Gastroesophageal sphincter (tissue), 4 donors: ENCODE measurements at places on chromosomes 6 and 20. TPM values are rescaled to one million over a fixed set of nuclear protein-coding genes. Genes with fewer than 3 reads are reported as not detected.

Gene OPN5
- not detected for total RNA-seq

Gene DEFB121
- total RNA-seq: not detected

Gene HRH3
- total RNA-seq: not detected

Gene WFDC10A
- not detected for total RNA-seq

Gene PREX1
- 19.1 TPM for total RNA-seq

GRCh38 chr6:55776113-55776512, 99.3 kb downstream of the BMP5 start:
- no peak for ATAC-seq

GRCh38 chr6:55379471-55379870, 52.2 kb downstream of the GFRAL start:
- ATAC-seq: no peak

DNA sequence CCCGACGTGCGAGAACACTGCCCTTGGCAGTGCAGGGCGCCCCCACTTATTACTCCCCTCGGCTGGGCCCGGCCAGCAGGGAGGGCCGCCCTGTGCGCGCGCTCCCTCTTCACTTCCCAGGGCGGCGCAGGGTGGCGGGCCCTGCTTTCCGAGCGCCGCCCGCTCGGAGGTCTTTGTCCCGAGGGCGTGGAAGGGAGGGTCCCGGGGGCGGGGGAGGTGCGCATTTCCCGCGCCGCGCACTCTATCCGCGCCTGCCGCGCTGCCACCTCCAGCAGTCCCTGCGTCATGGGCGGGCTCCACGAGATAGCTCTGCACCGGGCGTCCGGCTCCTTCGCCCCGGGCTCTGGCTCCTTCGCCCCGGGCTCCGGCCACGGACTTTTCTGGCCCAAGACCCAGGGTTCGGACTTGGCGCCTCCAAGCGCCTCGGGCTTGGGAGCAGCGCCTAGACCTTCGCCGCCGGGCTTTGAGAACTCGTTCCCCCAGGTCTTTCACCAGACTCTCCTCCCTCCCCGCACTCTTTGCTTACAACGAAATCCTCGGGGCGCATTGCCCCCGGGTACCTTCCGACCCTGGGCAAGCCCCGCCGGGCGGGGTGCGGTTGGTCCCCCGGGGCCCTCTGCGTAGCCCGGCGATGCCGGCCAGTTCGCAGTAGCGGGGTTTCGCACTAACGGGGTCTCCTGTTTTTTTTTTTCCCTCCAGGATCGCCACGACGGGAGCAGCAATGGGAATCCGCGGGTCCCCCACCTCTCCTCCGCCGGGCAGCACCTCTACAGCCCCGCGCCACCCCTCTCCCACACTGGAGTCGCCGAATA, 1.6 kb downstream of the TFAP2C start:
- no peak for ATAC-seq

DNA sequence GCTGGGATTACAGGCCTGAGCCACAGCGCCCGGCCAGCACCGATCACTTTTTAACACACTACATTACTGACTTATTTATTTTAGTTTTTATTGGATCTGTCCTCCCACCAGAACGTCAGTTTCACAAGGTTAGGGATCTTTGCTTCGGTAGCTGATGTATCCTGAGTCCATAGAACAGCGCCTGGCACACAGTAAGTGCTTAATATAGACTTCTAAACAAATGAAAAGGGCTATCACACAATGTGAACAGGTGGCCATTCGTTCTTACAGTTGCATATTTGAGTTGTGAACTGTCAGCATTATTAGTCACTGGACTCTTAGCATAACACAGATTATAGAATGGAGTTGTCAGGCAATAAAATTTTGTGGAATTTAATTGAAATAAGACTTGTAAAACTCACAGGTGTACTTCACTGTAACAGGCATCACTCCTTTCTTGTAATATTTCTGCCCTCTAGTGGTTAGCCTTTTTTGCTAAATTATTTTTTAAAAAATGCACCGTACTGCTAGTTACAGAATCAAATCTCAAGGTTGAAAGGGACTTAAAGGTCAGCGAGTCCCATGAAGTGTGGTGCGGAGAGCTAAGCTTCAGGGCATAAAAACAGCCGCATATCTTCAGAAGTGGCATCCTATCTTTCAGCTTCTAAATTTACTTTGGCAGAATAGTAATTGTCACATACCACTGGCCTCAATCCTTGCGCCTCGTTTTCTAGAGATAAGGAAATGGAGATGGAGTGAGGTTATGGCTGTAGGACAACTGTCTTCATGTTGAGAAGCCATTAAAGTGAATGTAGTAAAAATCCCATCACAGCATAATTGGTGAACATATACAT, 3.4 kb upstream of the TBC1D7 start:
- no peak for ATAC-seq

- no peak for ATAC-seq
Observed at GRCh38 chr6:99841297-99841696, 152.7 kb downstream of the MCHR2 start.

GRCh38 chr6:114323784-114324183, 19.0 kb downstream of the HS3ST5 start:
- ATAC-seq: no peak

DNA sequence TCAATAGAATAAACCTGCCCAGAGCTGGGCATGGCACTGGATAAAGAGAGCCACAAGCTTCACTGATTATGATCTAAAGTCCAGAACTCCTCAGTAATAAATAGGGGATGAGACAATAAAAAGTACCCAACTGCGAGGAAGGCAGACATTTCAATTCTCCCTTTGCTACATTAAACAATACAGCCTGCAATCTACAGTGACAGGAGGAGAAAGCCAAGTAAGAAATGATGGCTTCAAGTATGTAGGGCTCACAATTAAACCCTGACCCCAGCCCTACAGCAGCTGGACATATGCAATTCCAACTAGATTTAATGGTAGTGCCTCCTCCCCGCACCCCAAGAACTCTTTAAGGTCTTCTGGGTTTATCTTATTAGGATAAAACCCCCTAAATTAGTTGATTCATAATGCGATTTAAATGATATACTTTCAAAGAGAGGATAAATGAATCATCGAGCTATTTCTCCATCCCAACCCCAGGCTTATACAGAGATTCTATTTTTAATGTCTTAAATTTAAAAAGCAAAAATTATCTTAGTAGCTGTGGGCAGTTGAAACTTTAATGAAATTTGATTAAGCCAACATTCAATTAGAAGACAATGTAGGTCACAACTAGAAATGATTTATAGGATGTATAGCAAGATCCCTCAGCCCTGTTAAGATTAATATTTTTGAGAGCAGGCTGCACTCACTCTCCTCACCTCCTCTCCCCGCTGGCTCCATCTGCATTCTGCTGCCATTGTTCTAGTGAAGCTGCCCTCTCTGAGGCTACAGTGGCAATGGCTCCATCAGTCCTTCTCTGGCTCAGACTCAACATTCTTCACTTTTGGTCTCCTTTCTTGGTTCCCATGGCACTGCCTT, 57.1 kb downstream of the OGFRL1 start:
- ATAC-seq: no peak

DNA sequence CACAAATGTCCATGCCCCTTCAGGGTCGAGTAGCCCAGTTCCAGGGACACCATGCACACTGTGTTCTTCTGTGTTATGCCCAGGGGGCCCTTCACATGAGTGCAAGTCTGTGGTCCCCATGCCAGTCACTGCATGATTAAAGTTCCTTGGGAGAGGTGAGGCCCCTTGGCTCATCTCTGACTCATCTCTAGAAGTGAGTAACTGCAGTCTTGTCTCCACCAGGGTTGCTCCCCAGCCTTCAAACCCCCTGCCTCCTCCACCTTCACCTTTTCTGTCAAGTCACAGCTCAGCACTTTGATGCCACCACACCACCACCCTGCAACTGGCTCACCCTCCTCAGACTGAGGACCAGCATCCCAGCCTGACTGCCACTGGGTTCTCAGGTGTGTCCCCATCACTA, 161.7 kb downstream of the UNC5CL start:
- ATAC-seq: no peak

GRCh38 chr6:168412456-168412855, 28.5 kb upstream of the SMOC2 start:
- ATAC-seq: no peak

GRCh38 chr20:63536997-63537524, at the start of gene PTK6:
PTK6 (minus strand) TSS chr20:63537376; CDS start chr20:63537314, 62 bp downstream.
- ATAC-seq: peak; percentile 33

DNA sequence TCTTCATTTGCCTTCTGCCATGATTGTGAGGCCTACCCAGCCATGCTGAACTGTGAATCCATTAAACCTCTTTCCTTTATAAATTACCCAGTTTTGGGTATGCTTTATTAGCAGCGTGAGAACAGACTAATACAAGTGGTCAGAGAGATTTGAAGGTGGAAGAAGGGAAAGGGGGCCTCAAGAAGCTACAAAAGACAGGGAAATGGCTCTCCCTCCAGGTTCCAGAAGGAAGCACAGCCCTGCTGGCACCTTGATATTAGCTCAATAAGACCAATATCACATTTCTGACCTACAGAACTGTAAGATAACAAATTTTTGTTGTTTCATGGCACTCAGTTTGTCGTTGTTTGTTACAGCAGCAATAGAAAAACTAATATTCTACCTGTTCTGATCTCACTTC, 536.5 kb upstream of the MARCKS start:
- no peak for ATAC-seq

DNA sequence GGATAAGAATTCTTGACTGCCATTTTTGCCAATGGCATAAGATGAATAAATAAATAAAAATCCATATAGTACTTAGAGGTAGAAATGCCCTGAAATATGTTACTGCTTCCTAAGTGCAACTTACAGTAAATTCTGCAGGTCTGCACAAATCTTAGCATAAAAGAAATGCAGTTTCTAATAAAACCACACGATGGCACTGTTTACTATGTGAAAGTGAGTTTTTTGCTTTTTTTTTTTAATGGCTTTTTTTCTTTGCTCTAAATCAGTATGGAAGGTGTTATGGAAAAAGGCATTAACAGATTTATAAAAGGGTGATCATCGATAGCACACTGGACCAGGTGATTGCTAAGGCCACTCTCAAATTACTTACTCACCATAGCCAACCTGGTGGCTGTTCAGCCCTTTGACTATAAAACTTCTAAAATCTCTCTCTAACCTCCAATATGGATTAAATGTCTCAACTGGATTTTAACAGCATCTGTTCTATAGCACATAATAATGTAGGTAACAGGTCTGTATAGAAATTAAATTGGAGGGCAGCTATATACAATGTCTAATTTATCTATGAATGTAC, 45.8 kb downstream of the AHI1 start:
- ATAC-seq: no peak

- ATAC-seq: no peak
Observed at GRCh38 chr6:72724545-72724944, 102.7 kb downstream of the KCNQ5 start.
